ENCODE measurements at places on chromosomes 3 and 15.

DNA sequence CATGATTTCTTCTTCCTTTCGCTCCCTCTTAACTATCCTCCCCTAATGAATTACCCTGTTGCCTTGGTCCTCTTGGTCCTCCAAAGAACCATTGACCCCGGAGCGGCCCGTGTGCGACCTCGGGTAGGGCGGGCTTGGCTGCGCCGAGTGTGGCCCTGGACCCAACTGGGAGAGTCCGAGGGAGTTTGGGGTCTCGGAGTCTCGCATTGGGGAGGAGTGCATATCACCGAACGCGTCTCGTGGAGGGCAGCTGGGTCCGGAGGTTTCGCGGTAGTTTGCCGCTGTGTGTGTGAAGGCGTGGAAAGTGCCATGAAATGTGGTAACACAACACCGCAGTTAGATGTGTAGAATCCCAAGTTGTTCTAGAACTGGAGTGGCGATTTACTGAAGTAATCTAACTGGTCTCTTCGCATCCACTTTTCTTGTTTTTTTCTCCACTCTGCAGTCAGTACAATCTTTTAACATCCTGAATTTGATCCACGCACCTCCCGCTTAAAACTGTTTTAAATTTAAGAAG is 363 bp downstream of the GTF2E1 start:
- peak; percentile 85 for DNase-seq

GRCh38 chr3:10419637-10420232 is 85.7 kb downstream of the ATP2B2 start:
- no peak for DNase-seq

- no peak for DNase-seq
These were observed 87.0 kb upstream of the ZNF280D start for GRCh38 chr15:56820333-56820732.

DNA sequence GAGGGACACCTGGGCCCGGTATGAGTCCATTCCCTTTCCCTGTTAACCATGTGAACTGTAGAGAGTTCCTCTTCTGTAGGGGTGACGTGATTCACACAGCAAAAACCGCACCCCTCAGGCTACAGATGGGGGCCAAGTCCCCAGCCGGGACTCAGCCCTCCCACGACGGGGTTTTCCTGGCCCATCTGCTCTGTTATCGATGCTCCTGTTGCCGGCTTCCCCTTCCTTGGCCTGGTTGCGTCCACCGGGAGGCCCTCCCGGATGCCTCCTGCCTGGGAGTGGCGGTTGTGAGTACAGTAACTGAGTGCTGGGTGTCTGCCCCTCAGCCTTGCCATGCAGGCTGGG is 817 bp upstream of the PLXNA1 start:
- DNase-seq = no peak

DNA sequence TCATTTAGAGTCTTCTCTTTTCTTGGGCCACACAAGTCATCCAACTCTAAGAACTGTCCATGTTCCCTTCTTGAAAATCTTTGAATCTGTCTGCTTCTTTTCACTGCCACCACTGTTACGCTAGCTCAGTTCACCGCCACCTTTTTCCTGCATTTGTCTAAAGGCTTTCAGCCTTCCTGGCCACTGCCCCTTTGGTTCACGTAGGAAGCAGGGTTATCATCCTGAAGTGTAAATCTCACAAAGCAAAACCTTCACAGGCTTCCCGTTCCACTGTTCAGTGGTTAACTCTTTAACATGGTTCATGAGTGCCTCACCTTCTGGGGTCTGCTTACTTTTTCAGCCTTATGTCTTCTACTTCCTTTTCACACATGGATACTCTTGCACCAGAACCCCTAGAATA is 26.3 kb upstream of the CCDC39 start:
- no peak for DNase-seq

- peak; percentile 34 for DNase-seq
These were observed 63.2 kb downstream of the HCN4 start for GRCh38 chr15:73305331-73306211.

DNA sequence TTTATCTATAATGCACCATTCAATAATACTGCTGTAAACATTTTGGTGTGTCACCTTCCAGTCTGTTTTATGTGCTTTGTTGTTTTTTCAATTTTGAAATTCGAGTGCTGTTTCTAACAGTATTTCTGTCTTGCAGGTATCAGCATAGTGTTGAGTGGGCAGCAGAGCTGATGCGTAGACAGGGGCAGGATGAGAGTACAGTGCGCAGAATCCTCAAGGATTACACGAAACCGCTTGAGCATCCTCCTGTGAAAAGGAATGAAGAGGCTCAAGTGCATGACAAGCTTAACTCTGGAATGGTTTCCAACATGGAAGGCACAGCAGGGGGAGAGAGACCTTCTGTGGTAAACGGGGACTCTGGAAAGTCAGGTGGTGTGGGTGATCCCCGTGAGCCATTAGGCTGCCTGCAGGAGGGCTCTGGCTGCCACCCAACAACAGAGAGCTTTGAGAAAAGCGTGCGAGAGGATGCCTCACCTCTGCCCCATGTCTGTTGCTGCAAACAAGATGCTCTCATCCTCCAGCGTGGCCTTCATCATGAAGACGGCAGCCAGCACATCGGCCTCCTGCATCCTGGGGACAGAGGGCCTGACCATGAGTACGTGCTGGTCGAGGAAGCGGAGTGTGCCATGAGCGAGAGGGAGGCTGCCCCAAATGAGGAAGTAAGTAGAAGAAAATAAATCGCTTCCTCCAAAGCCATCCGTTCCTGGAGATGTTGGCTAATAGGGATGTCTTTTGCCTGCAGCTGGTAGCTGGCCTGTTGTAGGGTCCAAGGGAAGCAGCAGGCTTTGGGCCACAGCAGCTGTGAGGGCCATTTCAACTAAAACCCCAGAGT is 19.1 kb downstream of the TSEN2 start:
- DNase-seq = no peak

GRCh38 chr3:66302288-66302687 is 81.5 kb downstream of the SLC25A26 start:
- DNase-seq = no peak

- no peak for DNase-seq
These were observed 52.4 kb downstream of the KLF13 start for GRCh38 chr15:31379042-31379441.

GRCh38 chr15:45249125-45249780 is 2.8 kb upstream of the SLC28A2 start:
- DNase-seq = no peak

- no peak for DNase-seq
These were observed 5.1 kb upstream of the SEMA7A start for GRCh38 chr15:74438721-74439316.

DNA sequence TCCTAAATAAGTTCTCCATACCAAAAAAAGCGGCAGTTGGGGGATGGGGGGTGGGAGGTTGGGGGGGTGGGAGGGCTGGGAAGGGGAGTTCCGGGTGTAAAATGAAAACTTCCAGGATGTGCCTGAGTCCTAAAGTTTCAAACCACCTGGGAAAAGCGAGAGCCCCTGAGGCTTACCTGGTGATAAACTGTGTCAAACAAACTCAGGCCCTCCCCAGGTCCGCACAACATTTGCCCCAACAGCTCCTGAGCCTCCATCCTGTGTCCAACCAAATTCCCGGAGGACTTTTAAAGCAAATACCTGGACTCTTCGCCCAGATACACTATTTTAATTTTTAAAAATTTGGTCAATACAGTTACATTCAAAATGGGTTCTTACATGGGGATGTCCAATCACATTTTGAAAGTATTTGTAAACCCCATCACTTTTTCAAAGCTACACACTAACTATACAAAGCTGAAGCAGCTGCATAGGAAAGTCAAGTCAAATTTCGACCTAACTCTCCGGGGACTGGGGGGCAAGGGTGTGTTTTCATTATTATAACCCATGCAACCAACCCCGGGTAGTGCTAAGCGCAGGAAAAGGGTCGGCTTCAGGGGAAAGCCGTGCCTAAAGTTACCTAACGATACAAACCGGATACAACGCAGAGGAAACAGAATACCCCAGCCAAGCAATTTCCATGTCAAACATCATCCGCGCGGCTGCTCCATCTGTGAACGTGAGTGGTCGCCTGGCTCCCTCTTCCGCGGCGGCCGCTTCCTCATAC is 685 bp upstream of the FOXB1 start:
- peak; percentile 6 for DNase-seq

Measured in right kidney (tissue), 9 donors.